ENCODE measurements at places on chromosomes 13 and 19. TPM values are rescaled to one million over a fixed set of nuclear protein-coding genes. Genes with fewer than 3 reads are reported as not detected.

The ZNF492 gene
- total RNA-seq: 3.1 TPM

The VSIG10L gene
- total RNA-seq: 1.8 TPM

- no peak for DNase-seq
Measured at GRCh38 chr19:54106716-54107115, 4.1 kb downstream of the NDUFA3 start.

GRCh38 chr13:69423844-69424243 lies 683.8 kb upstream of the ATXN8OS start:
- no peak for DNase-seq

DNA sequence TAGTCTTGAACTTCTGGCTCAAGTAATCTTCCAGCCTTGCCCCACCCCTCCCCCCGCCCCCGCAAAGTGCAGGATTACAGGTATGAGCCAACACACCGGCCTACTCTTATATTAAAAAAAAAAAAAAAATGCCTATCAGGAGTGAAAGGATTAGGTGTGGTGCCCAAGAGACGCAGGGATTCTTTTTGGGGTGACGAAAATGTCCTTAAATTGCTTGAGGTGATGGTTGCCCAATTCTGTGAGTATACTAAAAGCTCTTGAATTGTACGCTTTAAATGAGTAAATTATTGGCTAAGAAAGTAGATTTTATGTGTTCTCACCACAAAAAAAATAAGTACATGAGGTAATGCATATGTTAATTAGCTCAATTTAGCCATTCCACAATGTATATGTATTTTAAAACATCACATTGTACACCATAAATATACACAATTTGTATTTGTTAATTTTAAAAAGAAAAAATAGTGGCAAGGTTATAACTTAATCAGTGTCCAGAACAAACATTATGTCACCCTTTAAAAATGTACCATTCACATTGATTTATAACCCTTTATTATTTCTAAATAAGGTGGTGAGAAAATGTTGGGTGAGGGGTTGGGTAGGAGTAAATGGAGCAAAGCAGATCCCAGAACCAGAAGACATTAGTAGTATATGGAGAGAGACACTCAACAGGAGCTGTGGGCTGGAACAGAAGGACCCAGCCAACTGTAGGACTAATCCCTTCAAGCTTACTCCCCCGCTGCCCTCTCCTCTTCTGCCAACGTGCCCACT lies 3.9 kb downstream of the IGSF23 start:
- DNase-seq: no peak

DNA sequence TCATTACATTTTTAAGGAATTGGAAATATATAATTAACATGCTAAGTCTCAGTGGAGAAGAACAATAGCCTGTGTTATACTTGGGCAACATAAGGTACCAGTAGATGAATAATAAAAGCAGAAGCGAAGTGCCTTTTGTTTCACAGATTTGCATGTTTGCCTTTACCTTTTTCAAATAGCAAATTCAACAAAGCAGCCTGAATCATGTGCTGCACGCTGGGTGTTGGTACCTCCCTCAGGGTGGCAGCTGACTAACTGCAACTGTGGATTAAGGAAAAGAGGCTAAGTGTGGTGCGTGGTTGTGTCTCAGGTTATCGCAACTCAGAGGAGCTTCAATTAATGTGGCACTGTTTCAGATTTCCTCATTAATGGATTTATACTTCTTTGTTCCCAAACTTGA lies 189.0 kb downstream of the LMO7 start:
- no peak for DNase-seq

All from activated T-cell treated with anti-CD3 and anti-CD28 coated beads, Interleukin-2, amount 50 U/mL, for 4 hours (primary cell).